Fibroblast of the conjunctiva (primary cell): ENCODE measurements at places on chromosomes 7 and 10.

- DNase-seq: no peak
These were observed 49.2 kb upstream of the MGMT start for GRCh38 chr10:129417870-129418269.

DNA sequence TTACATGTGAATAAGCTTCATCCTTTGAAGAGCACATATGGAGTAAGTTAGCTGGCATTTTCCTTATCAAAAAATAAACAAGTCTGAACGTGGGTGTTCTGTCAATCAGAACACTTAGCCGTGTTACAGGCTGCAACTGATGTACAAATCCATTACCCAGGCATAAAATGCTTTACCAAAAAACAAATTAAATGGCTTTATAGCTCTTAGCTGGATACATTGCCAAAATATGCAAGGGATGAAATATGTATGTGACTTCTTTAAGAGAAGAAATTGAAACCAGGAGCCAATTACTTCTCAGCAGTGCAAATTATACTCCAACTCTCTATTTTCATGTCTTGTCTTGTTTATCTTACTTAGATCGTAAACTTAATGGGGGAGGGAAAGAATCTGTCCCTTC is 214.8 kb downstream of the DGKB start:
- DNase-seq: no peak

DNA sequence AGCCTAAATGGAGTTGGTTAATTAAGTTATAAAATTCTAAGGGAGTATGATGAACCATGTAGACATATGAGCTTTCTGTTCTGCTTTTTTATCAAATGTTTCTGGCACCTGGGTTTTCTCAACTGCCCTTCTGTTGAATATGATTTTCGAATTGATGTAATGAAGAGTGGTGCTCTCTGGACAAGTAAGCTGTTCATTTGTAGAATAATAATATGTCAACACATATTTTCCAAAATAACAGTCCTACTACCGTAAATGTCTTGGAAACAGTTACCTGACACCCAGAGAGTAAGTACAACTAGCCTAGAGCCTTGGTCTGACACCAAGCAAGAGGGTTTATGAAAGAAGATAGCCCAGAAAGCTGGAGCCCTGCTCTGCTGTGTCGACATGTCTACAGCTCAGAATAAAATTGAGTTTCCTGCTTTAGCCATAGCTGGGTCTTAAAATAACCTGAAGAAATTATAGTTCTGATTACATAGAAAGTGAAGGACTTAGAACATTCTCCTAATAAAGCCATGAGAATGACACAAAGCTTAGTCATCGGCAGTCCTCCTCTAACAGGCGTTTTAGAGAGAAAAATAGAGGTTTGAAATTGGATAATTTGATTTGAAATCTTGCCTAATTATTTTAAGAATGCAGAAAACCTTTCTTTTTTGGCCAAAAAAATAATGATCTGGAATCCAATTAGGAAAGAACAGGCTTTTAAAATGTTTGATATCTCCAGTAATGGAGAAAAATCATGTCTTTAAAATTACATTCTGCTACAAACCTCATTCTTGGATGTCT is 25.1 kb downstream of the HDAC9 start:
- DNase-seq: no peak

DNA sequence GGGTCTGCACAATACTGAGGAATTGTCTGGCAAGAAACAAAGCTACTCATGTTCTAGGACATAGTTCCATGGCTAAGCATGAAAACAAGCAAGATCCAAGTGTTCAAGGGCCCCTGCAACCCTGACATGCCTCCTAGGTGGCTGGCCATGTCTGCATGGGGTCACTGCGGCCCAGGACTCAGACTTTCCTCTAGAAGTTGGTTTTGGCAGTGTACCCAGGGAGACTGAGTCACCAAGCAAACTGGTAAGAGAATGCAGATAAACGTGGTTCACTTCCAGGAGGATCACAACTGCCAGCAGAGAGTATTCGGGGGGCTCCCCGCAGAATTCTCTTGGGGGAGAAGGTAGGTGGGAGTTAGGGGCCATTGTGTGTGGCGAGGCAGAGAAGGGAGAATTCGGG is 7.4 kb upstream of the PFKFB3 start:
- DNase-seq: no peak

- DNase-seq: no peak
These were observed 170.8 kb downstream of the VPS50 start for GRCh38 chr7:93402944-93403343.

- no peak for DNase-seq
These were observed 3.5 kb upstream of the NAMPT start for GRCh38 chr7:106288263-106288662.

DNA sequence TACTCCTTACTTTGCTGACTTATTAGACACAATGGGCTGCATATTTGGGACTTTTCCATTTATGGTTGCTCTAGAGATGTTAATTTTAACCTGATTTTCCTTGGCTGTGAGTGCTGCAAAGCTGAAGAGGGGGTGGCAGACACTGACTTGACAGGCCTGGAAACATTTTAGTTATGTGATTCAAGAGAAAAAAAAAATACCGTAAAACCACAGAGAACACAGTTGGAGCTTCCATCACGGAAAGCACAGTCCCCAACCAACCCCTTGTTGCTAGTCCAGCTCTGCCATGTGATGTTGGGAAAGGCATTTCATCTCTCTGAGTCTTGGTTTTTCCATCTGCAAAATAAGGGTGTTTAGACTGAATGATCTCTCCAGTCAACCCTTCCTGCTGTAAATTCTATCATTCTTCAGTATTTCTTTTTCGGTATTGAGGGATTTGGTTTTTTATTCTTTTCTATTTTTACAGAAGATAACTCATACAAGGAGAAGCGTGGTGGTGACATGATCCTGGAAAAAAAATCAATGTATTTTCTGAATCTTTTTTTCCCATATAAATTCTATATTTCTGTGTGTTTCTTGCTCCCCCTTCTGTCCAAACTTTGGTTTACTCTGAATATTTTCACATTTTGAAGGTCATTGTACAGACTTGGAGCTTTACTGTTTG is 246.1 kb downstream of the REEP3 start:
- DNase-seq: no peak

DNA sequence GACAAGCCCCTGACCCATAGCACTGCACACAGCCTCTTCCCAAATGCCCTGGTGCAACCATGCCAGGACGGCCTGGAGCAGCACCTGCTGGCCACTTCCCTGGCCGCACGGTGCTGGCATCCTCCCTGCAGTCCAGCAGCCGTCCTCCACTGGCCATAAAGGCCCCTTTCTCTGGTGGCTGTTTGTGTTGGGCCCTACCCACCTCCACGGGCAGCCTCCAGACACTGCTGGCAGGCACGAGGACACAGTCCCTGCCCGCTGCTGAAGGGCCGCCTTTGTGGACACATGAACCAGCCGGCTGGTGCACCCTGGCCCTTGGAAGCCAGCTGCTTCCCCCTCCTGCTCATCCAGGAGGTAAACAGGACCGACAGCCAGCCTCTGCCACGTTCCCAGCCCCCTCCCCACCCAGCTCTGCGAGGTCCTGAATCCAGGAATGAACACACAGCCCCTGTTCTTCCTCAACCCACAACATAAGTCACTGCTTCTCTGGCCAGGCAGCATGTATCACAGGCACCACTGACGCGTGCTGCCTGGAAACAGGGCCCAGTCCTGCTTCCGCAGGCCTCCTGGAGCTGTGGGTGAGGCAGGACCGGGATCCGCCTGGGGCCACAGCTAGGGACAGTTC is 43.8 kb downstream of the SPOCK2 start:
- DNase-seq: no peak

GRCh38 chr10:71972746-71973695 is 8.8 kb downstream of the CHST3 start:
- DNase-seq: no peak

DNA sequence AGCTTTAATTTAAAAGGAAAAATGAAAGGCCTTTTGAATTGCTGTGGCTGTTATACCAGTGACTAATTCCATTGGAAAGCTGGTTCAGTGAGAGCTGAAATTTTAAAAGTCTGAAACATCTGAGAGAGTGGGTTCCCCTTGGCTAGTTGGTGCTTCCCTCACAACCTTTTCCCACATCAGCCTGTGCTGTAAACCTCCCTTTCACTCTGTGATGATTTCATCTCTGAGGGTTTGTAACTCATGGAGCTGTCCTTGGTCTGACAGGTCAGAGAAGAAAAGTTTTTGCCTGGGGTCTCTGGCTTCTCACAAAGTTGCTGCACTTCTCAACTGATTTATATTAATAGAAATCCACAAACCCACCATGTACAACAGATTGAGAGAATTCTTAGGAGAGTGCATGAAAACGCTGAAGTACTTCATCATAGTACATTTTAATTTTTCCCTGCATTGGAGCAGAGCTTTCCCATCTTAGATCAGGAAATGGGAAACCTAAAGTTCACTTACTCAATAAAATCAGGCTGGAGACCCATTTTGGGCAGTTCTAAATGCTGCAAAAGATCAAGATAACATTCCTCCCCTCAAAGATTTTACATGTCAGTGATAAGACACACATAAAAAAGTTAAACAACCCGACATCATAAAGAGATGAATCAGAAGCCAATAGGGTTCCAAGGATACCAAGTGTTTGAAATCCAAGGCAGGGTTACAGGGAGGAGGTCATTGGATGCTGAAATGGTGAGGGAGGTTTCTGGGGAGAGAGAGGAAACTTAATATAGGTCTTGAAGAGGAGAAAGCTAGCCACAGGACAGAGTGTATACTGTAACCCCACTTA is 157.0 kb upstream of the MKLN1 start:
- no peak for DNase-seq

- peak; percentile 70 for DNase-seq
These were observed 105.2 kb downstream of the NEURL1 start for GRCh38 chr10:103598654-103599115.

- DNase-seq: no peak
These were observed 129.9 kb downstream of the INHBA start for GRCh38 chr7:41573015-41573414.

- DNase-seq: peak; percentile 62
These were observed 174.9 kb upstream of the NRP1 start for GRCh38 chr10:33509231-33509831.

DNA sequence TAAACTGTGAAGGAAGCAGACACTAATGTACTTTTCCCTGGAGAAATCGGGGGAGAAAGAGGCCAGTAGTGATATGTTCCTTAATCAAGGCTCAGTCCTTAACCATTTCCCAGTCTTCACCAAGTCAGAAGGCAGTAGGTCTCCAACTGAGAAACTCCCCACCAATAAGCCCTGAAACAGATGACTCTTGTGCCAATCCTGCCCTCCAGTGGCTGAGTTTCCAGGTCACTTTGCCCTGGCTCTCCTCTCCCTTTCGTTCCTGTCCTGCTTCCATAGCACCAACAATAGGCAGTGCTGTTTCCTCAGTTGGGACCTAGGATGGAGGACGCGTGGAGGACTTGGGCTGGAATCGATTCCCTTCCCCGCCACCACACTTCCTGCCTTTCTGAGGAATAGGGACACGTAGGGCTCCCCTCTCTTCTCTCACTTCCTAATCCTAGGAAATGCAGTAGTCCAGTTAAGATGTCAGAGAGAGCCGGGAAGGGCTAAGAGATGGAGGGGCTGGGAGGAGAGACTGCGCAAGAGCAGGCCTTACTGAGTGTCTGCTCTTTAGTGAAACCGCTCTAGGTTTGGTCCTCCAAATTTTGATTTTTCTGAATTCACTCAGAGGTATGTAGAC is 23.4 kb downstream of the ATOH7 start:
- DNase-seq: peak; percentile 68

DNA sequence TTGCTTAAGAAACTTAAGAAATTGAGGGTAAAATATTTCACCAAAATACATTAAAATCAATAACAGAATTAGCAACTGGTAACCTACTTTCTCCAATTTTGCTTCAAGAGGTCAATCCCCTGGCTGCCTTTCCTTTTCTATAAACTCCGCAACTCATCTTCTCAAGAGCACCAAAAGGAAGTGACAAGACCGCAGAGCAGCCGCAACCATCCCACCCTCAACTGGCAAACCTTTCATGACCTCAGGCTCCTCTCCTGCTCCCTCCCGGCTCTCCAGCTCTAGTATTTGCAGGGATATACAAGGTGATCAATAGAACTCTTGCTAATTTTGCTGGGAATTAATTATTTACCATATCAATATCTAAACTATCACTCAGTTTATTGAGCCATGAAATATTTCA is 88.9 kb downstream of the ATE1 start:
- DNase-seq: no peak

DNA sequence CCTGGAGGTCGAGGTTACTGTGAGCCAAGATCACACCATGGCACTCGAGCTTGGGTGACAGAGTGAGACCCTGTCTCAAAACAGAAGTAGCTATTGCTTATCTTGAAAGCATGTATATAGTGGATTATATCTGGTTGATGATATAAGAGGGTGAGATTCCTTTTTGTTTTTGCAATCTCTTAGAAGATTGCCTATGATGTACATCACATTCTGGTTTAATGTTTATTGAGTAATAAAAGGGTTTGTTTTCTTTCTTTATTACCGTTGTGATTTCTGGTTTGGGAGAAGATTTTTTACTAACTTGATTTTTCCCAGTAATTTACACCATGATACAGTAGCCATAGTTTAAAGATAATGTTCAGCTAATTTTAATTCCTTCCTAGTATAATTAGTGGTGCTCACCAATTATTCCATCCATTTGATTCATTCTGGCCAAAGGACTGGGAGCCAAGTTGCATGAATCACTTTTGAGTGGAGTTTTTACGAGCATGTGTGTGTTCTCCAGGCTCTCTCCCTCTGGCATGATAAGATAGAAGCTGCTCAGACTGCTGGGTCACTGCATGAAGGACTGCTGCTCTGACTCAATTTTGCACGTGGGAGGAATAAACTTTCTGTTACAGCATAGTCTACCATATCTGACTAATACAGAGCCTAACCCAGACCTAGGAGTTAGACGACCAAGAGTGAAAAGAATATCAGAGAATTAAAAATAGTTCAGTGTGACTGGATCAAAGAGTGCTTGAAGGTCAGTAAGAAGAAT is 13.5 kb upstream of the TSPAN13 start:
- peak; percentile 59 for DNase-seq

DNA sequence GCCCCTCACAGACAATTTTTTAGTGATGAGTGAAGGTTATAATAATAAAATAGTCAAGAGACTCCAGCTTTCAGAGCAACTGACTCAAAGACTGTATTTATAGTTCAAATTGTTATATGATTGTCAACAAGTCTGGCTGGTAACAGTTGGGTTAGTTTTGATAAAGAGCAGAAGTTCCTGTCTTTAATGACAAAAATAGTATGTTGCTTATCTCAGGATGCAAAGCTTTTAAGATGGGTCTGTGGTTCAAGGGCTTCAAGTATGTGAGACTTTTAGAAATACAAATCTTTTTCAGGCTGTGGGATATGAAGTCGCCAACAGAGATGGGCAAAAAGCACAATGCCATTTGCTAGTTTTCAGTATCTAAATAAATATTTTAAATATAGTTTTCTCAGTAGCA is 118.4 kb downstream of the ABCA13 start:
- no peak for DNase-seq
